ENCODE measurements at places on chromosomes 6 and 20.
A peak's percentile ranks its signal among the peaks of the same experiment; 100 is the strongest.

- peak; percentile 84 for DNase-seq
Observed at GRCh38 chr6:106724848-106725247, 95.5 kb downstream of the QRSL1 start.

GRCh38 chr20:40720099-40720498, 31.1 kb upstream of the MAFB start:
- DNase-seq: no peak

- DNase-seq: peak; percentile 34
Observed at GRCh38 chr6:128882991-128883611, at the start of gene LAMA2. Gene LAMA2 (plus strand): TSS chr6:128883138. CDS start chr6:128883246, 108 bp downstream.

GRCh38 chr6:9851006-9851405, 563.9 kb downstream of the TFAP2A start:
- DNase-seq: no peak

DNA sequence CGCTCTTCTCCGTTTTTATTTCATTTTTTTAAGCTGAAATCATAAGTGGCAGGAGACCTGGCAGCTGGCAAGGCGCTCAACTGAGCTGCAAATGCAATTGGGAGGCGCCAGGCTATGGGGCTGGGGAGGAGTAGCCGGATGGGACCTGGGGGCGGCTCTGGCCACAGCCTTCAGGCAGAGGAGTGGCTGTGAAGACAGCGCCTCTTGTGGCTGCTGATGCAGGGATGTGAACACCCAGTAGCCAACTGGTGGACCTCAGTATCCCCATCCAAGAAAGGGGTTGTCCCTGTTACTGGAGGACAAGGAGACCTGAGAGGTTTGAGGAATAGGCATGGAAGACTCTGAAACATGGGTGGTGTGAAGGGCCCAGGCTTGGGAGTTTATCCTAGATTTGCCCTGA, 12.6 kb downstream of the KCNK17 start:
- no peak for DNase-seq

- DNase-seq: no peak
Observed at GRCh38 chr6:64984948-64985347, 722.1 kb downstream of the EYS start.

- no peak for DNase-seq
Observed at GRCh38 chr20:62376112-62377063, 9.3 kb upstream of the LAMA5 start.

- no peak for DNase-seq
Observed at GRCh38 chr6:36853325-36853724, 14.1 kb upstream of the CPNE5 start.

- DNase-seq: peak; percentile 16
Observed at GRCh38 chr6:37696841-37697662, 631 bp downstream of the MDGA1 start.

GRCh38 chr6:119270545-119270944, 79.0 kb downstream of the MAN1A1 start:
- DNase-seq: no peak

- no peak for DNase-seq
Observed at GRCh38 chr20:53767206-53767930, 173.7 kb upstream of the ZNF217 start.
